Tibial nerve (tissue), 4 donors: ENCODE measurements at places on chromosomes 7 and 10. TPM values are rescaled to one million over a fixed set of nuclear protein-coding genes. Genes with fewer than 3 reads are reported as not detected.

CCDC172 gene
- total RNA-seq: not detected

ZSCAN21 gene
- 12.9 TPM for total RNA-seq

LARP4B gene
- total RNA-seq: 50.2 TPM

ZNF716 gene
- total RNA-seq: not detected

OPALIN gene
- total RNA-seq: not detected

CTAGE8 gene
- total RNA-seq: 0.60 TPM

INMT gene
- 87.3 TPM for total RNA-seq

DNA sequence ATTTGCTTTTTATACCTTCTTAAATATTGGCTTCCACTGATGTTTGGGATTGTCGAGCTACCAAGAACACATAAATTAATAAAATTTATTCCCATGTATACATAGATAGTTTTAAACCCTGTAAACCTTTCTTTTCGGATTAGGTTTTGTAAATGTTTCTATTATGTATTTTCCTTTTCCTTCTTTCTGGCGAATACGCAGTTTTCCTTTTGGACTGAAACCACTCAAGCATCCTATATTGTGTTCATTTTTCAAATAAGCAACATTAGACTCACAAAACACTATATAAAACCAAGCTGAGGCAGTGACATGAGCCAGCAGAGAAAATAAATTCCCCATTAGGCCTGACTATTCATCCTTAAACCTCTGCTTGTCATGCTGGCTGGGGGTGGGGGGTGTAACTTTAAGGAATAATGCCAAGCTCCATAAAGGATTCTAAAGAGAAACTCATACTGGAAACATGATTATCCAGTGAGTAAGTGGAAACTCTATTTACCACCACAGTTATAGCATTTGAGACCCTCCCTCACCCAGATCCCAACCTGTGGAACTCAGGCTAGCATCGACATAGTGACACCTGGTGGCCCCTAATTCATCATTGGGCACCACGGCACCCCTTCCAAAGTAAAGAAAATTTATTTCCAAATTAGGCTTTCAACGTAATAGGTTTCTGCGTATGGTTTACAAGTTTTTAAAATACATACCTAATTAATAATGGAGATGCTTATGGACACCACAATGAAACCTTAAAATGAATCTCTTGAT lies 86.5 kb upstream of the CELF2 start:
- DNase-seq: no peak

DNA sequence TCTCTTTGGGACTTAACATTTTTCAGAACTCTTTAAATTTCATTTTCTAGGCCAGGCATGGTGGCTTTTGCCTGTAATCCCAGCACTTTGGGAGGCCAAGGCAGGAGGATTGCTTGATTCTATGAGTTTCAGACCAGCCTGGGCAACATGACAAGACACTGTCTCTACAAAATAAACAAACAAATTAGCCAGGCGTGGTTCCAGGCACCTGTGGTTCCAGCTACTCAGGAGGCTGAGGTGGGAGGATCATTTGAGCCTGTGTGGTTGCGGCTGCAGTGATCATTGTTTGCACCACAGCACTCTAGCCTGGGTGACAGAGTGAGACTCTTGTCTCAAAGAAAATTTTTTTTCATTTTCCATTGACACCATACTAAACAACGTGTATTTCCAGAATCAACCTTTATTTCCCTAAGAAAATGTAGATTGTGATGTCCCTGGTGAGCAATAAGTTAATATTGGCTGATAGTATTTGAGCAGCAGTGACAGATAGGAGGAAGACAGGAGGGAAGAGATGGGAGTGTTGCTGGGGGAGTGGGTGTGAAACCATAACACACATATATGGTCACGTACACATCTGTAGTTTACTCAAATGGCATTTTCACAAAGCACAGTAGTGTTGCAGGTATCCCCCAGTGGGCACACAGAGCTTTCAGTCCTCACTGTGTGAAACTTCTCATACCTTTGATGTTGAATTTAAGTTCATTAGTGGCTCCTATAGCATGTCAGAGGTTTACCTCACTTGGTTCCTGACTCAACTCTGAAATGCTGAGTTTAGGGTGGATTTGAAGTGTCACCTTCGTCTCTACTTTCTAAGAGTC lies 205.6 kb downstream of the AUTS2 start:
- no peak for DNase-seq

GRCh38 chr7:35721288-35721687 lies 26.4 kb upstream of the HERPUD2 start:
- DNase-seq: no peak

DNA sequence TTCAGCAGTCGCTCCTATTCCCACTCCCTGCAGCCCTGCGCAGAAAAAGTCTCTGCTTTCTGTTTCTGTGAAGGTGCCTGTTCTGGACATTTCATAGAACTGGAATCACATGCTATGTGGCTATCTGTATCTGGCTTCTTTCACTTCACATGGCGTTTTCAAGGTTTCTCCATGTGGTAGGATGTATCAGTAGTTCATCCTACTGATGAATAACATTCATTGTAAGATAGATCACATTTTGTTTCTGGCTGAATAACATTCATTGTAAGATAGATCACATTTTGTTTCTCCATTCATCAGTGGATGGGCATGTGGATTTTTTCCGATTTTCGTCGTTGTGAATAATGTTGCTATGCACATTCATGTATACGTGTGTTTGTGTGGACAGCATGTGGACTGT lies 44.5 kb downstream of the HSPA12A start:
- DNase-seq: no peak

DNA sequence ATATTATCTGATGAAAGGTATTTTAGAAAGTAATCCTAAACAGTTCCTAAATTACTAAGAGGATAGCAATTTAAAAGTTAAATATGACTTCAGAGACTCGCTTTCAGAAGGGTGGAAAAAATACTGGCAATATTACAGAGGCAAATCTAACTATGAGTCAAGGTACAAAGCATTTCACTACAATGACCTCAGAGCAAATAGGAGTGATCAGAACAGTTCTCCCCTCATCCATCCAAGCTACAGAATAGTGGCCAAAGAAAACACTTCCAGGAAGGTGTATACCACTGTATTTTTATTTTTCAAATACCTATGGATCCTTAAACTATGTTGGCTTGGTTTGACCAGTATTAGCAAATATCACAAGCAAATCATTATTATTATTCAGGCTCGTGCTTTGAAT lies 112.8 kb upstream of the ODAD2 start:
- DNase-seq: no peak

GRCh38 chr10:130713135-130713534 lies 576.9 kb downstream of the GLRX3 start:
- no peak for DNase-seq

DNA sequence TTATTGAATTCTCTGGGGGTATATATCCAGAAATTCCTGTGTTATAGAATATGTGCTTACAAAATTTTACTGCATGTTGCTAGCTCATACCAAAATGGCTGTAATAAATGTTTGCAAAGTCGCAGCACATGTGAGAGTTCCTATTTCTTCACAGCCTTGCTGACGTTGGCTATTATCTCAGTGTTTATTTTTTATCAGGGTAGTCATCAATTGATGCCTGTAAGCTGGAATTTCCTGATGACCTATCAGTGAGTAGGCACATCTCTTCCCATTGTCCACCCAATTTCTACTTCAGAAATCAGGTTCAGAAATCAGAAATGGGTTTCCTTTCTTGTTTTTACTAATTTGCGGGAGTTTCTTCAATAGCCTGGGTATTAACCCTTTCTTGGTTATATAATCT lies 268.1 kb upstream of the FZD8 start:
- no peak for DNase-seq

GRCh38 chr7:155848691-155849669 lies 36.7 kb upstream of the SHH start:
- no peak for DNase-seq

DNA sequence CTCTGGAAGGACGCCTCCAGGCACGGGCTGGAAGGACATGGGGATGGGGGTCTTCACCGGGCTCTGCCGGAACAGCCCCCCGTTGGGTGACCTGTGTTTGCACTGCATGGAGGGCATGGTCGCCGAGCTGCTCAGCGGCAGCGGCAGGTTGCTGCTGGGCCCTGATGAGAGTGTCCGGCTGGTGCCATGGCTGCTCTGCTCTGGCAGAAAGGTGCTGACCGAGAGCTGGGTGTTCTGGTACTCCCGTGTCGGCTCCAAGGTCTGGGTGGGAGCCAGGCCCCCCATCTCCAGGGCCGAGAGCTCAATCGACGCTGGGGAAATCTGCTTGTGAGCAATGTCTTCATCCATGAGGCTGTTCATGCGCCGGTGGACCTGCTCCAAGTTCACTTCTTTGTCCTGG lies 764.3 kb downstream of the GRID1 start:
- no peak for DNase-seq

DNA sequence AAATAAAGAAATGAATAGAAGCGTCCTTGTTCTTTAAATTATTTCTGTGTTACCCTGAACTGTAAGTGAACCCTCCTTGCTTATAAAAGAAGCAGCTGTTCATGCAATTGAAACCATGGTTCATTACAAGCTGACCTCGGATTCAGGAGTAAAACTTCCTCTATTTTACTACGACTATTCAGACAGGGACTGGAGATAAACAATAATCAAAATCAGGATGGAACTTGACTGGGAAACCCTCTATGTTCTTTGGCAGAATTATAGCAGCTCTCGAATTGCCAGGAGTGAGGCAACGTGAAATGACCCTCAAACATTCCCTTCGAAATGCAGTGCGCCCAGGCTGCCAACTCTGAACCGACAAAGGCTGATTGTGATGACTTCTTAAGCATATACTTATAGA lies 172.1 kb downstream of the CYP26A1 start:
- no peak for DNase-seq

DNA sequence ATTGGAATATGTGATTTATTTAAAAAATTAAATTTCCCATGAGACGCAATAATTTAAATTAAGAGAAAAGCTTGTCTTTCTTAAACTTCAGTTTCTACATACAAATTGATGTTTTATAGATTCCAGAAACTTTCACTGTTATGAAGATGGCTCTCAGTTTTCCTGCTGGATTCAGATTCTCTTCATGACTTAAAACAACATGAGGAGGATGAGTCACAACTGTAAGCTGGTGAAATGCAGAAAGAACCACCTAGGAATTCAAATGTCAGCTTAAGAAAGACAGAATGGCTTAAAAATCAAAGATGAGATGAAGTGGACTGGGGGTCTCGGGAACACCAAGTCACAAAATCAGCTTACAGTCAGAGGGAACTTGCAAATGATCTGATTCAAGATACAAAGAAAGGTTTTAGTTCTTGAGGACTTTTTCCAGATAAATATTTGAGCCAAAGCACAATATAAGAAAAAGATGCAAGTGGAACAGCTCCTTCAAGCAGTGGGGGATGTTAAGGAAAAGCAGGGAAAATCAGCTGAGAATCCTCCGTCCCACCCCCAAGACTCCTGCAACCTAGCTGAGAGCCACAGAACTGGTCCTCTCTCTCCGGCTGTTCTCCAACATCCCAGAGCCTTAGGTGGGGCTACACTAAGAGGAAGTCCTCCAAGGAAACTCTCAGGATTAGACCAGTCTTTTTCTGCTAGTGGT lies 279.8 kb downstream of the KCNMA1 start:
- DNase-seq: no peak

- no peak for DNase-seq
These were observed 100.5 kb upstream of the SDK1 start for GRCh38 chr7:3200504-3200903.

GRCh38 chr7:158275711-158276413 lies 311.8 kb downstream of the PTPRN2 start:
- no peak for DNase-seq

- DNase-seq: no peak
These were observed 64.5 kb downstream of the PDIA4 start for GRCh38 chr7:148963583-148964482.

DNA sequence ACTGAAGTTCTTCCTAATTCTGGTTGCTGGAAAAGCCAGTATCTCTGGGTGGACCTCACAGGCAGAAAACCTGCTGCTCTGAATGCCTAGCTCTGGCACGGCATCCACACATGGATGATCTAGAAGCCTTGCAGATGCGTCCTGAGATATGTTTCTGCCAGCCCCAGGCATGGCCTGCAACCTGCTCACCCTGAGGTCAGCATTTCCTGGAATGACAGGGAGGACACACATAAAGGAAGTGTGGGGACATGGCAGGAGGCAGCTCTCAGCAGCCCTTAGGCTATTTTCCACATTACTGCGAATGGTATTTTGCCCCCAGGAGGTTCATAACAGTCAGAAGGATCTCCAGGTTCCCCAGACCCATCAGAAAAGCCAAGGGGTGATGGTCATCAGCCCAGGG lies 23.2 kb downstream of the PLXNA4 start:
- DNase-seq: no peak

DNA sequence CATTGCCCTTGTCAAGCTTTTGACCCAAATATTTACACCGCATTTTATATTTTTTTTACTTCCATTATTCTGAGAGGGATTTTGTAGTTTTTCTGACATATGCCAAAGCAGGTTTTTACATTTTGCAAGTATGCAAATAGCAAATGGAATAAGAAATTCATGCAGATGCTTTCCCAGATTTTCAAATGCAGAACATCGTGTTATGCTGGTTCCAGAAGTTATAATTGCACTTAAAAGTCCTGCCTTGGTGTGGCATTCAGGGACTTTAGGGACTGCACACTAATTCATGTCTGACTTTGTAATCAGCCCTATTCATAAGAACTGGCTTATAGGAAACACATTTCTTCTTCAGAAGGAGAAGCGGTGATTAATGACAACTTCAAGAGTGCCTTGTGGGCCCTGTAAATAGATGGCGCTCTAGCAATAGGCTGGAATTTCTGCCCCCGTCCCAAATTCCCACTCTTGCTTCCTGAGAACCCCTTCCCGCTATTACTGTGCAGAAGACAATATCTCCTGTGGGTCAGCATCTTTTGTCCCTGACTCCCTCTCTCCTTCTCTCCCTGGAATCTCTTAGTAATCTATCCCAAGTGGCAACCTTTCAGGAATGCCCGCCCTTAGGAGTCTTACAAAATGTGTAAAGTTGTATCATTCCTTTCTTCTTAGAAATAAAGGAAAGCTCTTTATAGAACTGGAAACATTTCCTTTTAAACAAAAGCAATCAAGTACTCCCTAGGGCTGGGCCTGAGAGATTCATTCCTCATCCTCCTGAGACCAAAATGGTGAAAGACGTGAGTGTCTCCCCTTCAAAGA lies 264.0 kb downstream of the INHBA start:
- DNase-seq: no peak

DNA sequence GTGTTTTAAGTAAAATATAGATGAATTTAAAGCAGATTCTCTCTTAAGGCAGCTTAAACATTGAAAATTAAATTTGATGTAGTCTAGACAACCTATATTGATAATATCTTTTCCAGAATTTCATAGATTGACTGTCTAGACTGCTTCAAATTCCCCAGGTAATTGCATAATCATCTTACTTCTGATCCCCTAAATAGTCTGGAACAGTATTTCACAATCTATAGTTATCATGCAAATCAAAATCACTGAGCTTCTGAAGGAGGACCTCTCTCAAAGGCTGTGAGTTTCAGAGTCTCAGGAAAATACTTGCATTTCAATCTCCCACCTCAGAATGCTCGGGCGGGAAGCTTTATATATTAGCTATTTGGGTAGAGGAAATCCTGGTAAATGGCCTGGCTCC lies 87.3 kb downstream of the SEMA3A start:
- DNase-seq: no peak

DNA sequence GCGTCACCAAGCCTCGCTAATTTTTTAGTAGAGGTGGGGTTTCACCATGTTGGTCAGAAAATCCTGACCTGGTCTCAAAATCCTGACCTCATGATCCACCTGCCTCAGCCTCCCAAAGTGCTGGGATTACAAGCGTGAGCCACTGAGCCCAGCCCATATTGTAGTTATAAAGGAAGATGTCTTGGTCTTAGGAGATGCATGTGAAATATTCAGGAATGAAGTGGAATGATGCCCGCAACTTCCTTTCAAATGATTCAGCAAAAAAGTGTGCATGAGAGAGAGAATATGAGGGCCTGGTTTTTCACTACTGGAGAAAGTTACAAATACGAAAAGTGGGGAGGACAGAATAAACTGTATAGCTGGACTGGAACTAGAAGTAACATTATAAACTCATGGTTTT lies 15.9 kb downstream of the TMEM209 start:
- no peak for DNase-seq
